ENCODE measurements at places on chromosomes 16 and 17.

- DNase-seq, result no peak
These were observed 99.9 kb upstream of the LHX1 start for GRCh38 chr17:36837195-36837938.

DNA sequence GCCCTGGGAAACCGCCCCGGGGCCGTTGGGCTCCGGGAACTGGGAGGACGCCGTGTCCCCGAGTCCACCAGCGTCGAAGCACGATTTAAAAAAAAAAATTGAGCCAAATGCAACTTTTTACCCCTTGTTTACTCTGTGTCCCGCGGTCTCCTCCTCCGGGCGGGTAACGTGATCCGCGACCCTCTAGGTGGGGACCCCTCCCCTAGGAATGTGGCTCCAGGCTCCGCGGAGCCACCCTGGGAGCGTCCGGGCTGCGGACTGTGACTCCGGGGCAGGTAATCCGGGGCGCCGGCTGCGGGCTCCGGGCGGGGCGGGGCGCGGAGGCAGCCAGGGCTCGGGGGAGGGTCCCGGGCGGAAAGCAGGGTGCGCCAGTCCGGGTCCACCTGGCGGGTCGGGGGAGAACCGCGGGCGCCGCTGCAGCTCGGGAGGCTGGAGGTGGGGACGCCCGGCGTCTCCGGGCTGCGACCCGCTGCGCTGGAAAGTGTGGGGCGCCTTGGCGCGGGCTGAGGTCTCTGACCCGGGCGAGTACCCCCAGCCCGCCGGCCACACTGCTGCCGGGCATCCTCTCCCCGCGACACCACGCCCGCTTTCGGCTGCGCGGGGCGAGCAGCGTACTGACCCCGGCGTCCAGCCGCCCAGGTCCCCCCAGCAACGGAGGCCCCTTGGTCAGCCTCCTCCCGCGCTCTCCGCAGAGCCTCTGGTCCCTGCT, 852 bp upstream of the HELZ start:
- peak; percentile 19 for DNase-seq

GRCh38 chr16:8172551-8172950, 417.8 kb downstream of the TMEM114 start:
- DNase-seq, result no peak

DNA sequence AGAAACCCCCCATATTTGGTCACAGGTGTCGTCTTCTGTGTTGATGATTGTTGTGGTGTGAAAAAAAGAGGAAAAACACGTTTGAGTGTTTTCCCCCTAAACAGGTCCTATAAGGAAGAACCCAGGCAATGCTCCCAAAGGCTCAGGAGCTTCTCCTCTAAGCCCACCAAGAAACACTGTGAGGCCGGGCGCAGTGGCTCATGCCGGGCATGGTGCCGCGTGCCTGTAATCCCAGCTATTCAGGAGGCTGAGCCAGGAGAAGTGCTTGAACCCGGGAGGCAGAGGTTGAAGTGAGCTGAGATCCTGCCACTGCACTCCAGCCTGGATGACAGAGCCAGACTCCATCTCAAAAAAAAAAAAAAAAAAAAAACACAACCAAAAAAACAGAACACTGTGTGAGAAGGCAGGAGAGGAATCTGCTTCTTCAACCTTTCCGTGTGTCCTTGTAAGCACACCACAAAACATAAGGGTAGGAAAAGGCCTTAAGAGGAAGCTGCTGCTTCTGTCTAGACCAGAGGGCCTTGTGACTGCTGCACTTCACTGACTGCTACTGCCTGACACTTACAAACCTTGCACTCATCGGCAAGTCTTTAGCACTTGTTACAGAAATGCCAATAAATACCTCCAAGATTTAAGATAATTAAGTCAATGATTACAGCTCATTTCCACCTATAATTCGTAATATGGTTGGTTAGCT, 9.3 kb downstream of the JPT1 start:
- no peak for DNase-seq

DNA sequence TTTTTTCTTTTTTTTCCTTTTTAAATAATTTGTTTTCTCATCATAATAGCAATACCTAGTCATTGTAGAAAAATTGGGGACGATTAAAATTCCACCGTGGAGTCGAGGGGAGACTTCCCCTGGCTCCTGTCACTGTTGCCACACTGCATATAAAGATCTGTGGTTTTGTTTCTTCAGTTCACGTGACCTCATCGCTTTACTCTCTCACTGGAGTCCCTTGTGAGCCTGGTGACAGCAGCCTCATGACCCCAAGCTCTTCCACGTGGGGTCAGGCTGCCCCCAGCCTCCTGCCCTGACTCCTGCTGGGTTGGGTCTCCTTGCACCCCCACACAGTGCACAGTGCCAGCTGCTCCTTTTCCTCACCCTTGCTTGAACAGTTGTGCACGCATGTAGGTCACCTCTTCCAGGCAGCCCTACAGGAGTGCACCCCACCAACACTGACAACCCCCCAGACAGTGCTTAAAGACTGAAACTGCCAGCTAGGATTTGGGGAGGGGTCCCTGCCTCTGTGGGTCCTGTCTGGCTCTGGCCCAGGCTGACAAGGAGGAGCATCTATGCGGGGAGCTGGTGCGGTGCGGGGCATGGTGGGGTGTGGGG, 7.3 kb upstream of the METRNL start:
- DNase-seq, result no peak
